Frontal cortex (tissue), 4 donors: ENCODE measurements at places on chromosomes 4 and X. TPM values are rescaled to one million over a fixed set of nuclear protein-coding genes. Genes with fewer than 3 reads are reported as not detected.

XPNPEP2 gene
- under 0.01 TPM for total RNA-seq

CORIN gene
- total RNA-seq, result 0.82 TPM

POLA1 gene
- 44.0 TPM for total RNA-seq

S100P gene
- 0.41 TPM for total RNA-seq

TEX13C gene
- not detected for total RNA-seq
